ENCODE measurements at places on chromosomes 7 and 10.

- DNase-seq = no peak
Measured at GRCh38 chr7:111678281-111678680, 116.0 kb upstream of the IMMP2L start.

- DNase-seq = no peak
Measured at GRCh38 chr10:26550774-26551526, 112.8 kb downstream of the APBB1IP start.

DNA sequence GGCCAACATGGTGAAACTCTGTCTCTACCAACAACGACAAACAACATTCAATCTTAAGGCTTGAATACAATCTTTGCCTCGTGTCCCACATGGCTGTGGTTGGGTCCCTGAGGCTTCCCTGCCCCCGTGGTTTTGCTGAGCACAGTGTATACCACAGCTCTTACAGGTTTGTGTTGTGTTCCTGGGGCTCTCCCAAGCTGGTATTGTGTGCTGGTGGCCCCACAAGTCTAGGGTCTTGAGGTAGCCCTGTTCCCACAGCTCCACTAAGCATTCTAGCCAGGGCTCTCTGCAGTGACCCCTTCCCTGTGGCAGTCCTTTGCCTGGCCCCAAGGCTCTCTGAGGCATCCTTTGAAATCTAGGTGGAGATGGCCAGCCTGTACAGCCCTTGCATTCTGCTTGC lies 68.0 kb upstream of the CCNY start:
- no peak for DNase-seq

- DNase-seq = no peak
Measured at GRCh38 chr7:149313981-149314380, 52.0 kb downstream of the ZNF783 start.

- DNase-seq = no peak
Measured at GRCh38 chr10:75959912-75960311, 528.5 kb downstream of the LRMDA start.

GRCh38 chr10:51158832-51159231 lies 84.5 kb downstream of the PRKG1 start:
- no peak for DNase-seq

Data from NCI-H2171 treated with DMSO at 0.1 percent for 48 hours (cell line).